ENCODE measurements at places on chromosomes 1 and 21.

DNA sequence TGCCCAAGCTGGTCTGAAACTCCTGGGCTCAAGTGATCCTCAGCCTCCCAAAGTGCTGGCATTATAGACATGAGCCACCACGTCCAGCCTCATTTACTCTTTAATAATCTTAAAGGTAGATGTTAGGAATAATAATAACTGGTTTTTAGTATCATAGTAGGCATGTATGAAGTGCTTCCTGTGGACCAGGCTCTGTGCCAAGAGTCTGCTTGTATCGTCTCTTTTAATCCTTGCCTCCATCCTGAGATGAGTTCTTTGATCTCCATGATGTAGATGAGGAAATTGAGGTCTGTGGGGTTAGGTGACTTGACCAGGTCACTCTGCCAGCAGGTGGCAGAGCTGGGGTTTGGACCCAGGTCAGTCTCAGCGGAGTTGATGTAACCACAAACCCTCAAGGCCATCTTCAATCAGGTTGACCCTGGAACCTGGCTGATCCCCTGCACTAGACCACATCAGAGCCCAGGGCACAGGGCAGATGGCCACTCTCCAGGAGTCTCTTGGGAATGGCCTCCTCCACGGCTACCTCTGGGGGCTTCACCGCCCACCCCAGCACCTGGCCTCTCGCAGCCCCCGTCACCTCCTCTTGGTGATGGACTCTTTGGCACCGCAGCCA is 11.3 kb downstream of the EFHD2 start:
- no peak for DNase-seq

GRCh38 chr1:118047650-118048224 is 118.2 kb downstream of the WDR3 start:
- DNase-seq: no peak

DNA sequence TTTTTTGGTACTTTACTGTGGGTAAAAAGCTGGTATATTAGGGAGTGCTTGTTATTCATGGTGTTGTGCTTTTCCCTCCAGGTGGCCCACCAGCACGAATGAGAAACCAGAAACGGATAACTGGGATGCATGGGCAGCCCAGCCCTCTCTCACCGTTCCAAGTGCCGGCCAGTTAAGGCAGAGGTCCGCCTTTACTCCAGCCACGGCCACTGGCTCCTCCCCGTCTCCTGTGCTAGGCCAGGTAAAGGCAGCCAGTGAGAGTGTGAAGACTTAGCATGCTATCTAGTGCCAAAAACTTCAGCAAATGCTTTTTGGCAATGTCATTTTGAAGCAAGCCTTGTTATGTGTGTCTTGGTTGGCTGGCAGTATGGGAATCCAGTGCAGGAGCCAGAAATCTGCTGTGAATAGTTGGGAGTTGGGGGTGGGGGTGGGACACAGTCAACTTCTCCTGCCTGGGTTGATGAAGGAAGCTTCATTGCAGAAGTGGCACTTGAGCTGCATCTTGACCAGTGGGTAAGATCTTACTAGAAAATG is 101.7 kb downstream of the ATP5PO start:
- DNase-seq: no peak

GRCh38 chr1:93394514-93394913 is 48.8 kb downstream of the DR1 start:
- DNase-seq: no peak

DNA sequence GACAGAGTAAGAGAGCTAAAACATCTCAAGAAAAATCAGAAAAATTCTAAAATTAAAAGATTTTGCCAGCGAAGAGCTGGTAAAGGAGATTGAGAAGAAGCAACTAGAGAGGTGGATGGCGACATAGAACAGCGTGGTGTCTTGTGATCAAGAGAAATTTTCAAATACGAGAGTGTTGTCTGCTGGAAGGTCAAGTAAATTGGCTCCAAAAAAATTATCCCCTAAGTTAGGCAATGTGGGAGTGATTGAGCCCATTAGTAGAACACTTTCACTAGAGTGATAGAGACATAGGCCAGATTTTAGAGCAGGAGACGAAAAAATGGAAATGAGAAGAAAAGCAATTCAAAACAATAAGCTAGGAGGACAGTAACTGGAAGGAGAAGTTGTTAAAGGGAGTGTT is 94.3 kb upstream of the MPC2 start:
- DNase-seq: no peak

- DNase-seq: no peak
These were observed 26.8 kb downstream of the CCN1 start for GRCh38 chr1:85607126-85607920.

GRCh38 chr1:209988706-209989105 is 50.7 kb downstream of the SYT14 start:
- DNase-seq: no peak

DNA sequence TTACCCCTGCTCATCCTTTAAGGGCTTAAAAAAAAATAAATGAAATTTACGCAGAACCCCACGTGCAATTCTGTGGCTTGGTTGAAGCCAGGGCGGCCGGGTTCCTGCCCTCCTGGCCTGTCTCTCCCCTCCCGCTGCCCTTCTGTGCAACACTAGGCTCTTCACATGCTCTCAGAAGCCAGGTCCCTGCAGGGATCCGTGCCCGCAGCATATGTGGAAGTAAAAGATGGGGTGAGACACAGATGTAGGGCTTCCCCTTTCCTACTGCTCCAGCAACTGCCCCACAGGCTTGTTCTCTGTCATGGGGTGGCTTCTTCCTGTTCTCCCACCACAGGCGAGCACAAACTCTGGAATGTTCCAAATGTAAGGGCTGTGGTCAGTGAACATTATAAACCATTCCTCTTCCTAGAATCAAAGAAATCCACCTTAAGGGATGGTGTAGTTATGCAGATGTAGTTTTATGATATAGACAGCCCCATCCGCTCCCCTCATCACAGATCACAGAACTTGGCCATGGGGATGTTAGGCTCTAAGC is 535.4 kb downstream of the KIF26B start:
- DNase-seq: no peak

DNA sequence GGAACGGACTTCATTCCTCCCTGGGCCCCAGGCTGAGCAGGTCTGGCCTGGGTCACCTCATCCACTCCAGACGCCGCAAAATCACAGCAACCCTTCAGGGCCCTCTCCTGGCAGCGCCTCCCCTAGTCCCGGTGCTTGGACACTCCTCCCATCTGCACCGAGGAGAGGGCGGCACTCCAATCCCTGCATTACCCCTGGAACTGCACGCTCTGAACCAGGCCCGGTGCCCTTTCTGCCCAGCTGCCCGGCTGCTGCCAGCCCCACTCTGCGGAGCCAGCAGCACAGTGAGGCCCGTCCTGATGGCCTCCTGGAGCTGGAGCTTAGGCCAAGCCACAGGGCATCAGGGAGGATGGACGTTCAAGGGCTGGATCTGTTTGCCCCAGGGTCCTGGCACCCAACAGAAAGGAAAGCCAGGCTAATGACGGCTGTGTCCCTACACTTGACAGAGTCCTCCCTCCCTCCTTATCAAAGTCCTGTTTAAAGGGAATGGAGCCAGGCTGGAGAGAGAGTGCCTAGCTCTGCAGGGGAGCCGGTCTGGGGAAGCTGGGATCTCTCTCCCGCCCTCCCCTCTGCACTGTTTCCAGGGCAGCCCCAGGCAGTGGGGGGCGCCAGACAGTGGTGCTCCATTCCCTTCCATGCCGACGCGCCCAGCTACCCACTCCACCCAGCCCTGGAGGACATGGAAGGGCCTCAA is 12.7 kb downstream of the COL6A2 start:
- peak; percentile 4 for DNase-seq

DNA sequence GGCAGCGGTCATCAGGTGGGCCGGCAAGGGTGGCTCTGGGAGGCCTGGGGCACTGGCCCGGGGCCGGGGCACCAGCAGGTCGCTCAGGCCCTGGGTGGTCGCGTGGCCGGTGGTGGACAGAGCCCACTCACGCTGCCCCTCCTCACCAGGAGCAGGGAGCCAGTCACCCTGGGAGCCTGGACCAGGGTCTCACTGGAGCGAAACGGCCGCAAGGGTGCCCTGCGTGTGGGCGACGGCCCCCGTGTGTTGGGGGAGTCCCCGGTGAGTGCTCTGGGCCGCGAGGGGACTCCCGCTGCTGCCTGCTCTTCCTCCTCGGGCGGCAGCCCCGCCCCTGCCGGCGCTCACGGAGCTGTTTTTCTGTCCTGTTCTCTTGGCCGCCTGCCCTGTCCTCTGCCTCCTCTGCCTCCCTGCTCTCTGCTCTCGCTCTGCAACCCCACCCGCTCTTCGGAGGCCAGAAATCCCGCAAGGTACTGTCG is 23.5 kb downstream of the RNF223 start:
- no peak for DNase-seq

DNA sequence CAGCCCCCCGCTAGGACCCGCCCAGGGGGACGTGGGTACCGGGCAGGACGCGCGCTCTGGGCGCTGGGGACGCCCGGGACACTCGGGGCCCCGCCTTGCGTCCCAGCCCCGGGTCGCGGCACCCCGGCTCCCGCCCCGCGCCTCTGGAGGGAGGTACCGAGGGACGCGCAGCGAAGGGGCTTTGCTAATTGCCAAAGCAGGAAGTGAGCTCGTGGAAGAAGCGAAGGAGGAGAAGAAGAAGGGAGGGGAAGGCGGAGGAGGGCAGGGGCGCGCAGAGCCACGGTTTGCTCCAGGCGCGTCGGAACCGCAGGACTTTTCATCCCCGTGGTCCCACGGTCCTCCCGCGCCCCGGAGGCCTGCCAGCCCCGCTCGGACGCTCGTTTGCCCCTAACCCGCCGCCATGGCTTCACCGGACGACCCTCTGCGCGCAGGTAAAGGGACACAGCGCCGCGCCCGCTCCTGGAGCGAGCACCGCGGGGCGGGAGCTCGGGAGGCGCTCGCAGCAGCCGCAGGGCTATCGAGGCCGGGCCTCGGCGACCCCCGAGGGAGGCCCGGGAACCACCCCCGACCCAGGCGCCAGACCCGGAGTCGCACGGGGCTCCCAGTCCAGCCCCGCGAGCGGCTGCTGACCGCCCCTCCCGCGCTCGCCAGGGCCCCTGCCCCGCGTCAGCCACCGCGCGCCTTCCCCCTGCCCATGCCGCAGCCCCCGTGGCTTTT is 1.3 kb downstream of the EDARADD start:
- peak; percentile 64 for DNase-seq

GRCh38 chr1:55214934-55215193 is 300 bp downstream of the USP24 start:
- DNase-seq: no peak

DNA sequence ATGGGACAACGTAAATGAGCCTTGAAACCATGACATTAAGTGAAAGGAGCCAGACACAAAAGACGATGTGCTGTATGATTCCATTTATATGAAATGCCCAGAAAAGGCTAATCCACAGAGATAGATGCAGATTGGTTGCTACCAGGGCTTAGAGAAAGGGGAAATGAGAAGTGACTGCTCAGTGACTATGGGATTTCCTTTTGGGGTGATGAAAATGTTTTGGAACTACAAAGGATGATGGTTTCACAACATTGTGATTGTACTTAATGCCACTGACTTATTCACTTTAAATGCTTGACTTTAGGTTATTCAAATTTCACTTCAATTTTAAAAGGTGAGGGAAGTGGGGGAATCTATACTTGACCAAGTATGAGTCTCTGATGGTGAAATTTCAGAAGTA is 414.3 kb downstream of the SETD4 start:
- no peak for DNase-seq

- DNase-seq: no peak
These were observed 5.2 kb upstream of the TTC4 start for GRCh38 chr1:54710434-54710833.

DNA sequence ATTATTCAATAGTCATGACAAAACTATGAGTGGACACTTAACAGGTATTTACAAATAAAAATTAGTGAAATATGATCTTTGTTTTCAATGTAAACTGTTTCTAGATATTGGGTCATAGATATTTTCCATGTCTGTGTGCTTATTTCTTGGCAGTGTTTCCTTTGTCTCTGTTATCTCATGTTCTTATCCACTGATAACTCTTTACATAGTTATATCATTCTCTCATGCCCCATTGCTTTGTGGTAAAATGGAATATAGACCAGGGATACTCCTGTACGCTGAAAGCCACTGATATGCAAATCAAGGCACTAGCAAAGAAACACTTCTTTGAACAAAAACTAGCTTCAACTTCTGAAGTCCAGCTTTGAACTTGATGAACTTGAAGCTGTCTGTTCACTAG is 113.1 kb downstream of the ITSN1 start:
- DNase-seq: no peak
